ENCODE measurements at places on chromosomes 3 and 15.
A peak's percentile ranks its signal among the peaks of the same experiment; 100 is the strongest.

- no peak for DNase-seq
Observed at GRCh38 chr3:156847752-156848448, 21.7 kb downstream of the LEKR1 start.

DNA sequence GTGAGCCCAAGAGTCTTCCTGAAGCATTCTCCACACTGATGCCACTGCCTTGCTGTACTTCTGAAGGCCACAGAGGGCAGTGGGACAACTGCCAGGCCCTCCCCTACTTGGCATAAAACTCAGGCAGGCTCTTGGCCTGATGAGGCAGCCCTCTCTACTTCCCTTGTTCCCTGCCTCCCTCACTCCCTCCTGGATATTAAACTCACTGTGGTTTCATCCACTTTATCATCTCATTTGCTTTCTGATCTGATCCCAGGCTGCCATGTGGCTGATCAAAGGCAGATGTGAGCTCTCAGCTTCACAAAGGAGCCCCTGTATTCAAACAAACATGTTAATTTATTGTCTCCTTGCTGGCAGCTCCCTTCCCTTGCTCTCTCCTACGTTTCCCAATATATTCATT is 533.5 kb downstream of the IGSF11 start:
- no peak for DNase-seq

- DNase-seq: no peak
Observed at GRCh38 chr3:97691354-97691753, 73.2 kb upstream of the ARL6 start.

DNA sequence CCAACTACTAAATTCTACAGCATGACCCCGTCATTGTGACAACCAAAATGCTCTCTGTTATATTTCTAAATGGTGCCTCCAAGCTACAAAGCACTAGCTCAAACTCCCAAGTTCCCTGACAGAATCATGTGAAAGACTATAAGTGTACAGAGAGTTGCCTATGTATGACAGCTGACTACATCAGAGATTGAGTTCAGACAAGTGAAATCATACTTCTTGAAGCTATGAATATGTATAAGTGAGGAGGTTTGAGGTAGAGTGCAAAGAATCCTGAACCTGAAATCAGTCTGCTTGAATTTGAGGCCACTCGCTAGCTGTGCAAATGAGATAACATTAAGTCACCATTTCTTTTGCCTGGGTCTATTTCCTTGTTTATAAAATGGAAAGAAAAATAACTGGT is 63.9 kb upstream of the TP63 start:
- no peak for DNase-seq

DNA sequence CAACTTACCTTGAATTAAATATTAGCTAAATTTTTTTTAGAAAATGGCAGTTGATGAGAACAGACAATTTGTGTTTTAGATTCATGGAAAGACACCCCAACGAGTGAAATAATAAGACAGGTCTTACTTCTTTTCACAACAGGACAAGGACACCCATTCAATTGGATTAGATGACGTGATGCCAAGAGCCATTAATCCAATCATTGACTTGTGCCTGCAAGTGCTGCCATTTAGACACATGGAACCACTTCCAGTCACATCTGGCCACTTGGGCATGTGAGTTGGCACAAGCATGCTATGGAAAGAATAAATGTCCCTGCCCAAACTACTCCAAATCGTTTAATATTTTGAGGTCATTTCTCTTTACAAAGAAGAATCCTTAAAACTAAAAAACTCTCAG is 1308.8 kb downstream of the ROBO2 start:
- no peak for DNase-seq

- DNase-seq: no peak
Observed at GRCh38 chr15:81270781-81271491, 53.0 kb downstream of the STARD5 start.

- DNase-seq: no peak
Observed at GRCh38 chr3:72193771-72194430, 409.0 kb upstream of the PROK2 start.

DNA sequence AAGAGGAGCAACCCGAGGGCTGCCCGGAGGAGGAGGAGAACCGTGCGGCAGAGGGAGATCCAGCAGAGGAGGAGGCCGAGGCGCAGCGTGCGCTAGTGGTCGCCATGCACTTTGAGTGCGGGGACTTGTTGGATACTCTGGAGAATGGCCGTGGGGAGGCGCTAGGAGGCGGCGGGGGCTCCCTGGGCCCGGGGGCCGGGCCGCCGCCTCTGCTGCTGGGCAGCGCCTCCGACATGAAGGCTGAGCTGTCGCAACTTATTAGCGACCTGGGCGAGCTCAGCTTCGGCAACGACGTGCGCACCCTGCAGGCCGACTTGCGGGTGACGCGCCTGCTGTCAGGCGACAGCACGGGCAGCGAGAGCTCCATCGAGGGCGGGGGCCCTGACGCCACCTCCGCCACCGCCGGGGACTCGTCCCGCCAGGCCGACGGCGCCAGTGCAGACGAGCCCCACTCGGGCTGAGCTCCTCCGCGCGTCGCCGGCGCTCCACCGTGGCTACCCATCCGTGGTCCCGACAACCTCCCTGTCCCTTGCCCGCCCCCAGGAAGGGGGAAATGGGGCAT is 2.0 kb downstream of the FAM43A start:
- peak; percentile 88 for DNase-seq
